ENCODE measurements at places on chromosomes 4 and X.
A peak's percentile ranks its signal among the peaks of the same experiment; 100 is the strongest.

DNA sequence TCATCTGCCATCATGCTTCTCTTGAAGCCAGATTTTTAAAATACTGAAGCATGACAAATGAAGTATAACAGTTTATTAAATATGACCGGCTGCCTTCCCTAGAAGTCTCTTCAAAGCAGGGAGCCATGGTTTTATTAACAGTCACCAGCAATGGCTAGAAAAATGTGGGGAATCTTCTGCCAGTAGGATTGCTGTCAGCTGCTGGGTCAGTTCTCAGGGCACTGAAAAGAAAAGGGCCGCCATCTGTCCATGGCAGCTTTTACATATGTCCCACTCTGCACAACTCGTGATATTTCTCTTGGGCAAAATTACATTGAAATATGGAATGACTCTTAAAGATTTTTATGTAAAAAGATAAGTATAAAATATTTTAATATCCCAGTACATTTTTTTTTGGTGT is 2.8 kb downstream of the CCNG2 start:
- no peak for DNase-seq

- no peak for DNase-seq
Observed at GRCh38 chr4:8352368-8353157, 83.0 kb downstream of the HTRA3 start.

DNA sequence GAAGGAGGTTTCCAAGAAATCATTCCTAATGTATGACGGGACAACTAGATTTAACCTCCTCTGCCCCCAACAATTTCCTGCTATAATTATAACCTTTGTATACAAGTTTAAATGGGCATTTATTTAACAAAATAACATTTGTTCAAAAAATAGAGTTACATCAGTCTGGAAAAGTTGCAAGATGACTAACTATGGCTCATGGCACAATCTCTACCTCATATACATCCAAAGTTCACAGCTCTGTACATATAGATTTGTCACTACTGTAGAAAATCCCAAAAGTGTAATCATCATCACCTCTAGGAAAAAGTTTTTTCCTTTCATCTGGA is 3.8 kb upstream of the RPS6KA3 start:
- no peak for DNase-seq

DNA sequence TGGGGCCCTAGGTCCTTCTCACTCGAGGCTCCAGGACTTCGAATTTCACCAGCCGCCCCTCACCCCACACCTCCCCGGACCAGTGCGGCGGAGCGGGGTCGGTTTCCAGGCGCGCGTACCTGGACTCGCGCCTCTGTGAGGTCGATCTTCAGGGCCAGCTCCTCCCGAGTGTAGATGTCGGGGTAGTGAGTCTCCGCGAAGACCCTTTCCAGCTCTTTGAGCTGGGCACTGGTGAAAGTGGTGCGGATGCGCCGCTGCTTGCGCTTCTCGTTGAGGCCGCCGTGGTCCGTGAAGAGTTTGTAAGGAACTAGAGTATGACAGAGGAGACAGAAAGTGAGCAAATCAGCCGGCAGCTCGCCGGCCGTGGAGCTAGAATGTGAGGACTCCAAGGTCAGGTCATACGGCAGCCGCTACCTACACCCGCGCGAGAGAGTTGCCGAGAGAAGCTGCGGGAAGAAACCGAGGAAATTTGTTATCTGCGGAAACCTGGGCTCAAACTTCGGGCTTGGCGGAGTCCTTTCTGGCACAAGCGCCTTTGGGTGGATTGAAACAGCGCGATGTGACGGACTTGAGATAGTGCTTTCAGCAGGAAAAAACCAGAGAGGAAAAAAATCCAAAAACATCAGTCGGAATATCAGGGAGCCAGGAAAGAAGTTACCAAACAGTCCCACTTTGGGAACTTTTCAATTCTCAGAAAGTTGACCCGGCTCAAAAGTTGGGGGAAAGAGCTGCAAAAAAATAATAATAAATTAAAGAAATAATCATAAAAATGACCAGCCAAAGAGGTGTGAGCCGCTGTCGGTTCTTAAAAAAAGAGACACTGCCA is 1.1 kb downstream of the PHOX2B start:
- no peak for DNase-seq

GRCh38 chr4:141455651-141456050 is 180.7 kb upstream of the IL15 start:
- no peak for DNase-seq

DNA sequence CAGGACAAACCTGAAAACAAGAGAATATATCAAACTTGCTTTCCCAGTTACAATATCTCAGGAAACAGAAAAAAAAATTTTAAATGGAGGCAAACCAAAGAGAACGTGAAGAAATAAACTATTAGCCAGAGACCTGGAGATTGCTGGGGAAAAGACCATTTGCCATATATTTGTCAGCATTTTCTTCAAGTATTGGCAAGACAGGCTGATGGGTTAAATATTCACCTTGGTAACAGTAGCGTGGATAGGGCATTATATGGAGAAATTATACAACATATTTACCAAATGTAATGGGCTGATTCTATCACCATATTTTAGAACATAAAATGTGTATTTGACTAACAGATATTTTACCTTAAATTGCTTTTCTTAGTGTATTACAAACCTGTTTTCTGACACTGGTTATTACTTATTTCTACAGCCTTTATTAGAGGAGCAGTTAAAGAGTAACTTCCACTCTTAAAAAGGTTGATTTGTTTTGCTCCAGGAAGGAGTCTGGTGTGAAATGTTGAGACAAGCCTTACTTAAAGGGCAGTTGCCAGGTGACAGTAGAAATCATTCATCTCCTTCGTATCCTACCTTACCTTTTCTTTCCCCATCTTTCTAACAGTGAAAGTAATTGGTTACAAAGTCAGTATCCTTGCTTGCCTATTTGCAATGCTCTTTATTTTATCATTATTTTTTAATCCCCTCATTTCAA is 575.5 kb downstream of the GBA3 start:
- DNase-seq: no peak

GRCh38 chrX:139802048-139802447 is 94.1 kb upstream of the MCF2 start:
- no peak for DNase-seq

GRCh38 chrX:44071070-44071645 is 98.0 kb upstream of the NDP start:
- DNase-seq: no peak

GRCh38 chr4:122212880-122213279 is 60.7 kb downstream of the BLTP1 start:
- no peak for DNase-seq

- DNase-seq: no peak
Observed at GRCh38 chr4:81802285-81802846, 330.7 kb upstream of the RASGEF1B start.

GRCh38 chr4:86099348-86099747 is 260.5 kb downstream of the MAPK10 start:
- DNase-seq: no peak

GRCh38 chr4:73308286-73308685 is 49.7 kb upstream of the ANKRD17 start:
- DNase-seq: no peak

- DNase-seq: no peak
Observed at GRCh38 chrX:106725931-106726330, 570 bp upstream of the RNF128 start.

- DNase-seq: no peak
Observed at GRCh38 chrX:17674601-17675000, 62.7 kb upstream of the SCML1 start.

DNA sequence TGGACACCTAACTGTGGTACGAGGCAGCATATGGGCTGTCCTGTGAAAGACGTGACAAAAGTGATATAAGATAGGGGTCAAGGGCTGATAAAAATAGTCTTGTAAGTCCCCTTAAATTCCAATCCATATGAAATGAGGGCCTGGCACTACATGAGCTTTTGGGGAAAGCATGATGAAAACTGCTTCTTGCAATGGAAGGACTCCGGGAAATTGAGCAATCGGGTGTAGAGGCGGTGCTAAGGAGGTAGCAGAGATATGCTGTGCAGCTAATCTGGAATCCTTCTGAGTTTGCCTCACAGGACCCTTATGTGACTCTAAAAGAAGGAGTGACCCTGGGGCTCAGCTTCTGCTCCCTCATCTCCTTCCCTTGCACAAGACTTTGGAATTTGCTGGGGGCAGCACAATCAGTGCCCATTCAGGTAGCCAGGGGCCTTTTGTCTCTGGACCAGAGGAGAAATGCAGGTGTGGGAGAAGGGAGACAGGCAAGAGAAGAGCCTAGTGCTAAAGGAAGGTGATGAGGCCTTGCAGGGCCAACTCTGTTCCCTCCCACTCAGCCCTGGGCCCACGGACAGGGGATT is 12.8 kb downstream of the CLDN2 start:
- DNase-seq: no peak

GRCh38 chrX:48086082-48086481 is 14.6 kb upstream of the ZNF630 start:
- DNase-seq: no peak

- DNase-seq: peak; percentile 54
Observed at GRCh38 chr4:38574559-38575333, 89.3 kb upstream of the KLF3 start.

DNA sequence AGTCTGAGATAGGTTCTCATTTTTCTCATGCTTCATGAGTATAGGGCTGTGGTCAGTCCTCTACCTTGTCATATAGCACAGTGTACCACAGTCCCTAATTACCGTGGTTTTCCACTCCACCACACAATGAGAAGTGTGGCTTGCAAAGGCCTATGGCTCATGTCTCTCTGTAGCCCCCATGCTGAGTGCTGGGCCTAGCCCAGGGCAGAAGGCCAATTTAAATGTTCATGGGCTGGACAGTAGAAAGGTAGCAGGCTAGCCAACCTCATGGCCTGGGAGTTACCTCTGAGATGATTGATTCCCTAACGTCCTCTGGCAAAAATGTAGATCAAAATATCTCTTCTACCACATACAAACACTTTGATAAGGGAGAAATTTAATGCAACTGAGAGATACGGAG is 222.5 kb downstream of the AFF2 start:
- no peak for DNase-seq

- DNase-seq: no peak
Observed at GRCh38 chrX:153873282-153874084, 12.5 kb downstream of the L1CAM start.

DNA sequence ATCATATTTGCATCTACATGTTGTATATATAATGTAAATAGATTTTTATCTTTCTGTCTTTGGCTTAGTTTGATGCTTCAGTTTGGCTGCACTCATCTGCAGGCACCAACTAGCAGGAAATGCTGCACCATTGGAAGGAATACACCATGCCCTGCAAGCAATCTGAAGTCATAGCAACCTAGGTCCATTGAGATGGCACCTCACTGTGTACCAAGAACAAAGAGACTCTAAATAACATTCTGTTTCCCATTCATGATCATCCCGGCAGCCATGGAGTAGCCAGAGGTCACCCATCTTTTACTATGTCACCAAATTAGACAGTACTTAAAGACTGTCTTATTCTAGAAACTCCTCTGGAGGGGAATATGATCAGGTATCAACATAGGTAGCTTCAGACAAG is 40.8 kb upstream of the HS6ST2 start:
- DNase-seq: no peak

- DNase-seq: no peak
Observed at GRCh38 chrX:109844986-109845385, 111.9 kb upstream of the ACSL4 start.

DNA sequence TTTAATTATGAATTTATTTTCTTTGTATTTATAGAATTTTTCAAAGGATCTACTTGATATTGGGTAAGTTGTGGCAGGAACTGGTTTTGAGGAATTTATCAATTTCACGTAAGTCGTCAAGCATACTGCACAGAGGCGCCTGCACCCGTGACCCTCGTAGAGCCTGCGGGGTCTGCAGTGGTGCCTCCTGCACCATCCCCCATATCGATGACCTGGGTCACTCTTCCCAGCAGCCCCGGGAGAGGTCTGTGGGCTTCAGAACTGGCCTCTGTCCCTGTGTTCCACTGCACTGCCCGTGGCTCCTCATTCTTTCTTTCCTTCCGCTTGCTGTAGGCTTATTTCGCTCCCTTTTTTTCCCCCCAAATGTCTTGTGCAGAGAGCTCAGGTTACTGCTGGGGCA is 31.5 kb upstream of the CPLX1 start:
- DNase-seq: no peak

GRCh38 chrX:18045436-18045835 is 175.2 kb downstream of the BEND2 start:
- DNase-seq: no peak

DNA sequence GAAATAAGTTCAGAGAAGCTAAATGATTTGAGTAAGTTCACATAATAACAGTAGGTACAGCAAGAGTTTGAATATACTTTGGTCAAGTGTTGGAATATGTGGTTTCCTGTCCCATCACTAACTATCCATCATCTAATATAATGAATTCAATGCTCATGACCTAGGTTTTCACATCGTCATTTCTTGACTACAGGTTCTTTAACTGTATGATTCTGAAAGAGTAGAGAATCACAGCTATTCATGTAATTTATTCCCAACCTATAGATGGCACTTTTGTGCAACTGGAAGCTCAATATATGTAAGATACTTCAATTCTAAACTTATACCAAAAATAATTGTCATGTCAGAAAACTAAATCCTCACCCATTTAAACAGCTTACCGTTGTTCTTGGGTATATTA is 53.1 kb downstream of the TIGD2 start:
- DNase-seq: no peak

- DNase-seq: no peak
Observed at GRCh38 chr4:122617597-122618593, 3.0 kb downstream of the IL21 start.

- DNase-seq: no peak
Observed at GRCh38 chr4:56790691-56791091, 30.8 kb downstream of the SPINK2 start.

DNA sequence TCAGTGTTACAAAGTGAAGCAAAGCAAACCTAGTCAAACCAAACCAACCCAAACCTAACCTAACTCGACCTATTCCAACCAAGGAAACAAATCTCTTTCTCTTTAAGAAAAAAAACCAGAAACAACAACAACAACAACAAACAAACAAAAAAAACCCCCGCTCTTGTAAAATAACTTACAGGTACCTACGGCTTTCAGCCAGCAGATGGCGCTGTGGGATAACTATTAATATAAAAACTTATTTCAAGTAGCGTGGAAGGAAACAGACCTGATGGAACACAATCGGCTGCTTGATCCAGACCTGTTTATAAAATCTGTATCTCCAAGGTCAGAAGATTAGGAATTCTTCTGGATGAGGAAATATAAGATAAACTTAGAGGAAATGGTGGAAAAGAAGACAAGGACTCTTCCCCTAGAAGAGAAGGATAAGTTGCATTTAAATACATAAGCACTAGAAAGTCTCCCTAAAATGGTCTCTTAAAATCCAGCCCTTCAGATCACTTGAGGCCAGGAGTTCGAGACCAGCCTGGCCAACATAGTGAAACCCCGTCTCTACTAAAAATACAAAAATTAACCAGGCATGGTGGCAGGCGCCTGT is 34.4 kb upstream of the CDKL5 start:
- peak; percentile 24 for DNase-seq
